Activated T-helper 1 cell treated with anti-CD3 and anti-CD28 coated beads, Interleukin-12 subunit alpha, Interleukin-12 subunit beta, Interleukin-2, Interleukin-4 antibody, amounts not matched to agents 30 ng/mL and 10 ng/mL and 1 ng/mL, durations not matched to agents 14 hours and 24 hours and 36 hours (primary cell): ENCODE measurements at places on chromosomes 5 and 9. TPM values are rescaled to one million over a fixed set of nuclear protein-coding genes. Genes with fewer than 3 reads are reported as not detected.

ANKRD34B gene
- total RNA-seq = not detected in 2 replicates

IFNE gene
- total RNA-seq = not detected in 2 replicates

IL17B gene
- total RNA-seq = not detected in 2 replicates

ENG gene
- total RNA-seq = 32.2 and 33.0 TPM in 2 replicates

MAPKAP1 gene
- 103 and 108 TPM in 2 replicates for total RNA-seq

PRDM9 gene
- total RNA-seq = not detected in 2 replicates

NEURL1B gene
- total RNA-seq = 0.05 and 0.12 TPM in 2 replicates

MAMDC2 gene
- not detected in 2 replicates for total RNA-seq
